Activated CD4-positive, CD25-positive, alpha-beta regulatory T cell treated with anti-CD3 and anti-CD28 coated beads, Interleukin-2, amount 50 U/mL, for 72 hours (primary cell): ENCODE measurements at places on chromosomes 6 and 20.

DNA sequence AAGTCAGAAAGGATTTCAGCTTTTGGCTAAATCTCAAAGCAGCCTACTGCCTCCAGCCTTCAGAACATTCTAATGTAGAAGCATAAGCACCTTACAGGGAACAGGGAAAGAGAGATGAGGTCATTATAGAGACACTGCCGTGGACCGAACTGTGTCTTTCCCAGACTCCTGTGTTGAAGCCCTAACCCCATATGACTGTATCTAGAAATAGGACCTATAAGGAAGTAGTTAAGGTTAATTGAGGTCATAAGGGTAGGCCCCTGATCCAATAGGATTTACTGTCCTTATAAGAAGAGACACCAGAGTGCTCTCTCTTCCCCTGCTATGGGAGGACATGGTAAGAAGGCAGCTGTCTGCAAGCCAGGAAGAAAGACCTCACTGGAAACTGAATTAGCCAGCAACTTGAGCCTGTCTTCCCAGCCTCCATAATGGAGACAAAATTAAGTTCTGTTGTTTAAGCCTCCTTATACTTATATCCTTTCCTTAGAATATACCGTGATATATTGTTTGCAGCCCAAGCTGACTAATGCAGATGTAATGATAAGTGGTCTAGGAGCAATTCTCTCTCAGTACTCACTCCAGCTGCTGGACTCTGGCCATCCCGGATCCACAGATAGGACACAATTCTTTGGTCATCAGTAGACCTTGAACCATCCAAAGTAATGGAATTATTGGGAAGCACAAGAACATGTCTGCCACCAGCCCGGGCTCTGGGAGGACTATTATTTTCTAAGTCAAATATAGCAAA is 71.4 kb downstream of the ALDH5A1 start:
- DNase-seq: no peak

GRCh38 chr6:54308289-54308985 is at the start of gene TINAG:
Gene TINAG (plus strand): TSS chr6:54308441. CDS start chr6:54308551, 110 bp downstream.
- DNase-seq: no peak

GRCh38 chr20:62331347-62331746 is 28.6 kb downstream of the ADRM1 start:
- DNase-seq: no peak

GRCh38 chr20:19874040-19874727 is 116.1 kb downstream of the RIN2 start:
- DNase-seq: no peak
